Mesothelial cell of epicardium (in vitro differentiated cells): ENCODE measurements at places on chromosomes 4 and X. TPM values are rescaled to one million over a fixed set of nuclear protein-coding genes. Genes with fewer than 3 reads are reported as not detected.

DDIT4L gene
- total RNA-seq, result 4.8 to 6.9 TPM (median 6.0 TPM) in 3 replicates

CACNA1F gene
- total RNA-seq, result 0.32 to 0.75 TPM (median 0.47 TPM) in 3 replicates

TIGD4 gene
- total RNA-seq, result 0.43 to 0.65 TPM (median 0.58 TPM) in 3 replicates

ITIH6 gene
- 0.25 TPM in 1 of 3 replicates, not detected in the others for total RNA-seq

ABCD1 gene
- 15.4 to 18.3 TPM (median 15.4 TPM) in 3 replicates for total RNA-seq

OCRL gene
- total RNA-seq, result 46.7 to 49.0 TPM (median 48.9 TPM) in 3 replicates

TLL1 gene
- 1.2 to 1.8 TPM (median 1.5 TPM) in 3 replicates for total RNA-seq

NHSL2 gene
- total RNA-seq, result 22.8 to 24.6 TPM (median 24.0 TPM) in 3 replicates

SLC6A14 gene
- 0.11 to 0.27 TPM (median 0.16 TPM) in 3 replicates for total RNA-seq

CFAP299 gene
- 0.22 TPM in 1 of 3 replicates, not detected in the others for total RNA-seq

GRCh38 chr4:133131829-133132460 lies 17.1 kb upstream of the PCDH10 start:
- no peak for DNase-seq

DNA sequence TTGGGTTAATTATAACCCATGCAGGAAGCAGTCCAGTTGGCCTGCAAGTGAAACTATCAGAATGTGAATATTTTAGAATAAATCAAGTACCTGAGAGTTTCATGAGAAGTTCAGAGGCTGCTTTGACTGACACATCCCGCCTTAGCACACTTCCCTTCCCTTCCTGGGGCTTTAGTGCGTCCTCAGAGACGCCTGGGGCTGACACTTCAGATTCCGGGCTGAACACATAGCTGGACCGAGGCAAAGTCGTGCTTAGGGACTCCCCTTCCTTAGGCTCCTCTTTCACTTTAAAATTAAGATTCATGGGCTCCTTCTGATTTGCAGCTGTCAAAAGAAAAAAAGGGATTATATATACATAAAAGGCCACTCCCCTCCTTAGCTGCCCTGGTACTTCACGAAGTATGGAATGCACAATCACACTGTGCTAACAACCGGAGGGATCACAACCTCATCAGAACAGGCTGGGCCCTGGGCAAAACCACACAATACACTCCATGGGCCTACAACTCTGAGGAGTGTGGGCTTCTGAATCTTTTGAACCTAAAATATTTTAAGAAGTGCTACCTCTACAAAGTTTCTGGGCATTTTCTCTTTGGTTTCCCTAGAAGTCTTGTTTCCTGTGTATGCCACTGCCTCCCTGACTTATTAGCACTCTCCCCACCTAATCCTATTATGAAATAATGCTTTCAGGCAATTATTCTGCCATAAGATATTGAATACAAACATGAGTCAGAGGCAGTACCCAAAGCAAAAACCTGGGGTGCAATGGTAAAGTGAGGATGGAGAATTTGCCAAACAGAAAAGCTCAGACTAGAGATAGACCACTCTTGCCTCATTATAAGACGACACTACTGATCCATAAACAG lies 68.2 kb downstream of the ZNF827 start:
- DNase-seq, result no peak

- DNase-seq, result peak; percentile 96
These were observed 5.0 kb downstream of the TACC3 start for GRCh38 chr4:1726146-1726934.

DNA sequence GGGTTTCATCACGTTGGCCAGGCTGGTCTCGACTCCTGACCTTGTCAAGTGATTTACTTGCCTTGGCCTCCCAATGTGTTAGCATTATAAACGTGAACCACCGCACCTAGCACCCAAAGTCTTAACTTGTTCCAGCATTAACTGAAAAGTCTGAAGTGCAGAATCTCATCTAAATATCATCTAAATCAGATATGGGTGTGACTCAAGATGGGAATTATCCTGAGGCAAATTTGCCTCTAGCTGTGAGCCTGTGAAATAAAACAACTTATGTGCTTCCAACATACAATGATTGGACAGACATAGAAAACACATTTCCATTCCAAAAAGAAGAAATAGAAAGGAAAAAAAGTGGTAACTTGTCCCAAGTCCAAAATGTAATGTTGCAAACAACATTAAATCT lies 641.1 kb upstream of the ATOH1 start:
- DNase-seq, result no peak

- no peak for DNase-seq
These were observed 42.4 kb downstream of the MOSPD2 start for GRCh38 chrX:14915596-14915995.

GRCh38 chr4:74156521-74156920 lies 1.4 kb upstream of the MTHFD2L start:
- DNase-seq, result no peak

- DNase-seq, result no peak
These were observed 41.1 kb upstream of the STIM2 start for GRCh38 chr4:26819478-26820095.

DNA sequence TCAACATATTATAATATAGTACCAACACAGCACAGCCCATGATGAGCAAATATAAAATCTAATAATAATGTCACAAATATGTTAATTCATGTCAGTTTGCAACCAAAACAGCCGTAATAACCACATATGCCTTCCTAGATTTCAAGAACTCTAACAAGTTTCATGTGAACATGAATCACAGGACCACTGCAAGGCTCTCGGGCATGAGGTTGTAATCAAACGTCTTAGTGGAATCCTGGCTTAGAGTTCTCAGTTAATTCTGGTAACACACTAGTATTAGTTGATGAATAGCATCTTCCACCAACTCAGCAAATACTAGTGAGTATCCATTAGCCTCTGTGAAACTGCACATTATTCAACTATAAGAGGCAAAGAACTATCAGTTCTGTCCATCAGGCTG lies 379.3 kb upstream of the TENM3 start:
- DNase-seq, result no peak

GRCh38 chrX:35726176-35726575 lies 72.0 kb upstream of the MAGEB16 start:
- DNase-seq, result no peak

- no peak for DNase-seq
These were observed 8.4 kb upstream of the SORCS2 start for GRCh38 chr4:7183780-7184460.

DNA sequence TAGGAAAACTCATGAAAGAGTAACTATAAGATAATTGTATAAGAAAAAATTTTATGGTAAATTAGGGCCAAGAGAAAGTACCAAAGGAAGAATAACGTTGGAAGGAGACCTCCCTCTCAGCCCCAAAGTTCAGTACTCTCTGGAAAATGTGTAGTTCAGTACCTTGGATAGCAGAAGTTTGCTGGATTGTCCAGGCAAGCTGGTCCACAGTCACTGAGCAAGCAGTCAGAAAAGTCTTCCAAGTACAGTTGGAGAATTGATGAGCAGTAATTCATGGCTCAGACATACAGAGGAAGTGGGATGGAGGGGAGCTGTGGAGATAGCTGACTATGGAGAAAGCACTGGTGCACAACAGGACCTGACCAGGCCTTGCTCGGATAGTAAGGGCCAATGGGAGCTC lies 598.2 kb upstream of the NDST4 start:
- DNase-seq, result no peak

DNA sequence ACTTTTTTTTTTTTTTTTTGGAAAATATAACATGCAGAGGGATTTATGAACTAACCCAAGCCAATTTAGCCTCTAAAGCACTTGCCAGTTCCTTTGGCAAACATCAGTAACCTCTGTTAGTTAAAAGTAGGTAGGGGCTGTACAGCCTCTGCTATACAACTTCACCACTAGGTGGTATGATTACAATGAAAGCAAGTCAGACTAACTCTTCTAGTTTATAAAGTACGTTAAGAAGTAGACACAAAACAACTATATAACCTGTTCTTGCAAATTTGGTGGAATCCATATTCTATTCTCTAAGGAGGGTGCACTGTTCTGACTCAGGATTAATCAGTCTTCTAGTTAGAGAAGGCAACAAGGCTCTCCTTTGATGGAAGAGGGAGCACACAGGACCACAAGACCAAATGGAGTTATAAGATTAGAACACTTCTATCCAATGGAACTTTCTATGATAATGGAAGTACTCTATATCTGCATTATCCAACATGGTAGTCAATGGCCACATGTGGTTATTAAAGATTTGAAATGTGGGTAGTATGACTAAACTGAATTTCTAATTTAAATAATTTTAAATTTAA lies 12.8 kb downstream of the AIMP1 start:
- no peak for DNase-seq

GRCh38 chr4:102560571-102561341 lies 59.6 kb downstream of the NFKB1 start:
- no peak for DNase-seq

DNA sequence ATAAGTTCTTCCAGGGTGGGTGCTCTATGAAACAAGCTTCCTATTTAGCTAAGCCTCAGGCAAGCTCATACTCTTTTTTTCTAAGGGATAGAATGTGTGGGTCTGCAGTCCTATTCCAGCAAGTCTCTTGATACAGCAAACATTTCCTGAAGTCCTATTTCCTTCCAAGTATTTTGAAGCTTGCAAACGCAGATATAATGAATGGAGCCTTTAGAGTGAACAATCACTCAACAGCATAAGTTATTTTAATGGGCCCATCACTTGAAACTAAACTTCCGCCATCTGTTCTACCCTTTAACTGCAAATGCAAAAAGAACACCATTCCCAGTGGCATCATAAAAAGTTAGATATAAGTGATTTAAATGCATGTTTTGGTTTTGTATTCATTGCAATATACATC lies 108.3 kb upstream of the TAPT1 start:
- DNase-seq, result no peak

- DNase-seq, result no peak
These were observed 239.1 kb downstream of the RASL11B start for GRCh38 chr4:53101191-53101581.

DNA sequence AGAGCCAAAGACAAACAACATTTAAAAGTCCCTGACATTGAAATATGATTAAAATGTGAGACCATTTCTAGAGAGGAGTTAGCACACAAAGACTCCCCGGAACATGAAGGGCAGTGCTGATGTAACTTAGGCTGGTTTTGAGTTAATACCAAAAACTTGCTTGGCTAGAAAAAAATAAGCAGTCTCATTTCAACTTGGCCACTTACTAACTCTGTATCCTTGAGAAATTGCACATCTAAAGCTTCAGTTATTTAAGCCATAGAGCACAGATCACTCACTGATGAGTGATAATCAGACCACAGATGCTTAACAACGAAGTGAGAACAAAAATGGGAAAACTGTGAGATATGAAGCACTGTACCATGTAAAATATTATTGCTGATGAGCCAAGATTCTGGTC lies 65.9 kb upstream of the MAOA start:
- DNase-seq, result no peak

GRCh38 chrX:130174937-130175336 lies 3.2 kb downstream of the RAB33A start:
- DNase-seq, result no peak

- no peak for DNase-seq
These were observed 15.7 kb downstream of the HELT start for GRCh38 chr4:185033950-185034349.

DNA sequence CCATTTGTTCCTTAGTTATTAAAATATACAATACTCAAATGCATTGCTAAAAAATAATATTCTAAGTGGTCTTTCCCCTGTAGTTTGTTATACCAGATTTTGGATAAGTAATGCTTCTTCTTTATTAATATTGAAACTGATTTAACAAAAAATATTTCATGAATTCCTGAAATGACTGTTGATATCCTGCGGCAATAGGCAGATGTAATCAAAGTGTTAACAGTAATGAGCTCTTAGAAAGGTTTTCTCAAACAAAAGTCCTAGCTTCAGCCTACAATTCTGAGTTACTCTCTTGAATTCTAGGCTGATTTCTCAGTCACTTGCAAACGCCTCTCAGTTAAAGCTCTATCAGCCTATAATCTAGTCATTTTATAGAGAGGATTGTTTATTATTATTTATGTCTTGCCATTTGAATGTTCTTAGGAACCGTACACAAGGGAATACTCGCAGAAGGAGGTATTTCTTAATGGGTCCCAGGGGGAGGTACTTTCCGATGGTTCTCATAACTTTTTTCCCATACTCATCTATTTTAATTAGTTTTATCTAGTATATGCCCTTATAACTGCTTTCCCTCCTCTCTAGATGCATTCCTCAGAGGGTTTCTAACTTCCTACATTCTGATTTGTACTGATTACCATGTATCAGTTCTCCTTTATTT lies 96.8 kb downstream of the FNIP2 start:
- no peak for DNase-seq

- DNase-seq, result no peak
These were observed 17.5 kb downstream of the RAB39B start for GRCh38 chrX:155246748-155247147.

DNA sequence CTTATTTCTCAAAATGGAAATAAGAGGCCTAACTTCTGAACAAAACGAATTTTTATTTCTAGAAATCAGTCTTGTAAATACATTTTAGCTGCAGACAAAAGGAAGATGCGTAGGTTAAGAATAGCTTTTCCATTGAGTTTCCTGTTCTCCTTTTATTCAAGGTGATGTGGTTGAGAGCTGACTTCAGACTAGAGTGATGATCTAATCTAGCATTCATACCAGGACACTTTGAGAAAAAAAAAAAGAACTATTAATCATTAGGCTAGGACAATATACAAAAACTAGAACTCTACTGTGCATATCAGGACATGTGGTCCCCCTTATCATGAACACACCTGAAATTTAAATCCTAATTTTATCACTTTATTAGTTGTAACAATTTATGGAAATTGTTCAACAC lies 884.5 kb upstream of the EPHA5 start:
- no peak for DNase-seq

DNA sequence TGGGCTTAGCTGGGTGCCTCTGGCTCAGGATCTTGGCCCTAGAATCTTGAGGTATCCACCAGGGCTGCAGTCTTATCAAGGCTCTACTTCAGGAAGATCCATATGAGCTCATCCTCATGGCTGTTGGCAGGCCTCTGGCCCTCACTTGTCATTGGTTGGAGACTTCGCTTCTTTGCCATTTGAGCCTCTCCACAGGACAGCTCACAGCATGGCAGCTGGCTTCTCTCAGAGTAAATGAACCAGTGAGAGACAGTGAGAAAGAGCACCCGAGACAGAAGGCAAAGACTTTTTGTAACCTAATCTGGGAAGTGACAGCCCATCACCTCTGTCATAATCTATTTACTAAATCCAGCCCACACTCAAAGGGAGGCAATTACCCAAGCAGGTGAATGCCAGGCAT lies 236.8 kb downstream of the GPAT3 start:
- DNase-seq, result no peak

GRCh38 chrX:124045109-124045508 lies 83.6 kb downstream of the STAG2 start:
- no peak for DNase-seq

GRCh38 chr4:143386812-143387211 lies 50.1 kb downstream of the GAB1 start:
- no peak for DNase-seq
